ENCODE measurements at places on chromosomes 16 and 17. TPM values are rescaled to one million over a fixed set of nuclear protein-coding genes. Genes with fewer than 3 reads are reported as not detected.

DNA sequence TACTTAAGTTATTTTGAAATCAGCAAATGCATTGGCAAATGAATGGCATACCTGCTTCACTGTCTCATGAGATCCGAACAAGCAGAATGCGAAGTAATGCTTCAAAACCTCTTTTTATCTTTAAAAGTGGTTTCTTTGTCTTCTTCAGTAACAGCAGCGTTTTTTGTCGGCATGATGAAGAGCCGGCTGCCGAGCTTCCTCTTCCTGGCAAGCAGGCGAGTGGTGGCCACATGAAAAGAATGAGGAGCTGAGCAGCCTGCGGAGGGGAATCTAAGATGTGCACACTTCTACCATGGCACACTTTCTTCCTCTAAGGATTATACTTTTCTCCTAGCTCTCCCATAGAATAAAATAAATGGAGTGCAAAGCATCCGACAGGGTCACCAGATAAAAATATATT lies 42.4 kb upstream of the AKTIP start:
- no peaks in the 10 kb centered on the region for H3K36me3 ChIP-seq
- H3K27ac ChIP-seq, result peak overlapping the region; percentile 24
- H3K27me3 ChIP-seq, result peaks cover 38% of the 10 kb centered on the region
- peak; percentile 9 for DNase-seq
- H3K4me3 ChIP-seq, result peak overlapping the region; percentile 76

DNA sequence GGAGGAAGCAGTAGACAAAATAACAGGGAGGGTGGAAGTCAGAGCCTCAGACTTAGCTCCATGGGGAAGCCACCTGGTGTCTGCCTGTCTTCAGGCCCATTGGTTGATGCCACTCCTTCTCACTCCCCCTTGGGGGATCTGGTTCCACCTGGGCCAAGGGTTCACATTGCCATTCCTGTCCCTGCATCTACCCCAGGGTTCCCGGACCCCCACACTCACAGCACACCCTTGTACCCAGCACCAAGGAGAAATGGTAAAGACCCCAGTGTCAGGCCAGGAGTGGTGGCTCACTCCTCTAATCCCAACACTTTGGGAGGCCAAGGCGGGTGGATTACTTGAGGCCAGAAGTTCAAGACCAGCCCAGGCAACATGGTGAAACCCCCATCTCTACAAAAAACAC lies 1.0 kb upstream of the CA7 start:
- DNase-seq, result no peak
- peak overlapping the region; percentile 38 for H3K4me3 ChIP-seq
- peaks cover 19% of the 10 kb centered on the region for H3K4me1 ChIP-seq

GRCh38 chr17:78184868-78185267 lies 2.0 kb downstream of the TK1 start:
- H3K4me1 ChIP-seq, result peaks cover 56% of the 10 kb centered on the region
- H3K27ac ChIP-seq, result no peak overlapping the region
- H3K27me3 ChIP-seq, result no peaks in the 10 kb centered on the region
- H3K36me3 ChIP-seq, result peaks cover 20% of the 10 kb centered on the region

- no peak for DNase-seq
- no peak overlapping the region for H3K27ac ChIP-seq
- no peaks in the 10 kb centered on the region for H3K4me1 ChIP-seq
Observed at GRCh38 chr16:5854027-5854426, 756.4 kb upstream of the EEF2KMT start.

DNA sequence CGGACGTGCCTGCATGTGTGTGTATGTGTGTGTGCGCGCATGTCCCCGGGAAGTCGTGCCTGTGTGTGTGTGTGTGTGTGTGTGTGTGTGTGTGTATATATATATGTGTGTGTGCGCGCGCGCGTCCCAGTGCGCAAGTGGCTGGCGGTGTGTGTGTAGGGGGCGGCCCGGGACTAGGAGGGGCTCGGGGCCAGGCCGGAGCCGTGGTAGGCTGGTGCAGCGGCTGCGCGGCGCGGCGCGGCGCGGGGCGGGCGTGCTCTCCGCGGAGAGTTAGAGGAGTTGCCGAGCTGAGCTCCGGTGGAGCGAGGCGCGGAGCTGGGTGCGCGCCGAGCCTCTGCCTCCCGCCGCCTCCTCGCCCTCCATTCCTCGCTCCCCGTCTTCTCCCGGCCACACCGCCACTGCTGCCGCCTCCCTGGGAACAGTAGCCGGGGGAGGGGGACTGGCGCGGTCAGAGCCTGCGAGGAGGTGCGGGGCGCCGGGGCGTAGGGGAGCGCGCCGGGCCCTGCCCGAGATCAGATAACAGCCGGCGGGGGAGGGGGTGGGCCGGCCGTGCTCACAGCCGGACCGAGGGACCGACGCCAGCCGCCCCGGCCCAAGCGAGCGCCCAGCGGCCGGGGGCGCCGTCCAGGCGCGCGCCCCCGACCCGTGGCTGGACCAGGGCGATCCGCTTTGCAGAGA lies at the start of gene KCNJ12:
TSS of gene KCNJ12 (plus strand) at position 277 of the 678 bp plus-strand sequence. CDS start 38,986 bp downstream, outside the sequence.
- no peaks in the 10 kb centered on the region for H3K36me3 ChIP-seq
- H3K4me3 ChIP-seq, result peak within 1 kb of the TSS; percentile 64
- no peak within 1 kb of the TSS for H3K27ac ChIP-seq
- DNase-seq, result no peak

DNA sequence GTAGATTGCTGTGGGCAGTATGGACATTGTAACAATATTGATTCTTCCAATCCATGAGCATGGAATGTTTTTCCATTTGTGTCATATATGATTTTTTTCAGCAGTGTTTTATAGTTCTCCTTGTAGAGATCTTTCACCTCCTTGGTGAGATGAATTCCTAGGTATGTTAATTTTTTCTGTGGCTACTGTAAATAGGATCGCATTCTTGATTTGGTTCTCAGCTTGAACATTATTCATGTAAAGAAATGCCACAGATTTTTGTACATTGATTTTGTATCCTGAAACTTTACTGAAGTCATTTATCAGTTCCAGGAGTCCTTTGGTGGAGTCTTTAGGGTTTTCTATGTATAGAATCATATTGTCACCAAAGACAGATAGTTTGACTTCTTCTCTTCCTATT lies 19.7 kb upstream of the CDR2 start:
- no peak overlapping the region for H3K4me3 ChIP-seq
- no peak overlapping the region for H3K27ac ChIP-seq
- H3K27me3 ChIP-seq, result no peaks in the 10 kb centered on the region

- no peaks in the 10 kb centered on the region for H3K27me3 ChIP-seq
- peak overlapping the region; percentile 99 for H3K27ac ChIP-seq
- peaks cover 80% of the 10 kb centered on the region for H3K4me1 ChIP-seq
- peak; percentile 46 for DNase-seq
Observed at GRCh38 chr16:11160676-11161115, 95.3 kb downstream of the SOCS1 start.

GRCh38 chr16:12021578-12022253 lies 45.2 kb downstream of the SNX29 start:
- H3K36me3 ChIP-seq, result no peaks in the 10 kb centered on the region
- H3K4me3 ChIP-seq, result no peak overlapping the region
- no peak for DNase-seq
- no peaks in the 10 kb centered on the region for H3K27me3 ChIP-seq
- no peak overlapping the region for H3K27ac ChIP-seq
- H3K4me1 ChIP-seq, result peaks cover under 1% of the 10 kb centered on the region

DNA sequence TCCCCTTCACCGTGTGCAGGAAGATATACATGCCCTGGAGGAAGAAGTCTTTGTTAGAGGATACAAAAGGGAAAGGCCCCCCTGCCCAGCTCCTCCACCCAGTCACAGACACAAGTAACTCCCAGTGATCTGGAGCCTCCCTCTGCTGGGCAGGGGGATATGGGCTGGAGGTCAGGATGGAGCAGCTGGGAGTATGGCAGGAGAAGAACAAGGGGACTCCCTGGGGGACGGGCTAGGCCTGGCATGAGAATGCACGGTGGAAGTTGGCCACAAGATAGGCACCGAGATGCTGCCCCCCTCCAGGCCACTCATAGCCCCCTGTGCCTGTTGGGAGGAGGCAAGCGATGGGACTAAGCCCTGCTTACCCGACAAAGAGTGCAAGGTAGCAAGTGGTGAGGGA lies 4.2 kb downstream of the ORMDL3 start:
- DNase-seq, result no peak
- H3K27ac ChIP-seq, result no peak overlapping the region
- H3K4me1 ChIP-seq, result peaks cover 85% of the 10 kb centered on the region

- H3K27me3 ChIP-seq, result no peaks in the 10 kb centered on the region
- no peak overlapping the region for H3K4me3 ChIP-seq
- no peaks in the 10 kb centered on the region for H3K4me1 ChIP-seq
- no peak for DNase-seq
- H3K27ac ChIP-seq, result no peak overlapping the region
Observed at GRCh38 chr16:50506543-50506937, 41.7 kb upstream of the NKD1 start.

- H3K4me3 ChIP-seq, result no peak overlapping the region
- no peak overlapping the region for H3K27ac ChIP-seq
- H3K36me3 ChIP-seq, result no peaks in the 10 kb centered on the region
- peaks cover 11% of the 10 kb centered on the region for H3K27me3 ChIP-seq
Observed at GRCh38 chr16:74842413-74842812, 67.8 kb upstream of the FA2H start.

CDRT15 gene
- not detected for total RNA-seq

ERN1 gene
- 58.1 TPM for total RNA-seq

FBXW10B gene
- 1.2 TPM for total RNA-seq

CES1 gene
- not detected for total RNA-seq

SPOP gene
- 82.2 TPM for total RNA-seq

All from activated T-cell treated with anti-CD3 and anti-CD28 coated beads, Interleukin-2, amount 50 U/mL, for 72 hours (primary cell).